Left lobe of liver (tissue), 2 donors: ENCODE measurements at places on chromosomes 2 and 18.

GRCh38 chr2:20476950-20477349 is 30.1 kb downstream of the RHOB start:
- peak; percentile 46 for DNase-seq

DNA sequence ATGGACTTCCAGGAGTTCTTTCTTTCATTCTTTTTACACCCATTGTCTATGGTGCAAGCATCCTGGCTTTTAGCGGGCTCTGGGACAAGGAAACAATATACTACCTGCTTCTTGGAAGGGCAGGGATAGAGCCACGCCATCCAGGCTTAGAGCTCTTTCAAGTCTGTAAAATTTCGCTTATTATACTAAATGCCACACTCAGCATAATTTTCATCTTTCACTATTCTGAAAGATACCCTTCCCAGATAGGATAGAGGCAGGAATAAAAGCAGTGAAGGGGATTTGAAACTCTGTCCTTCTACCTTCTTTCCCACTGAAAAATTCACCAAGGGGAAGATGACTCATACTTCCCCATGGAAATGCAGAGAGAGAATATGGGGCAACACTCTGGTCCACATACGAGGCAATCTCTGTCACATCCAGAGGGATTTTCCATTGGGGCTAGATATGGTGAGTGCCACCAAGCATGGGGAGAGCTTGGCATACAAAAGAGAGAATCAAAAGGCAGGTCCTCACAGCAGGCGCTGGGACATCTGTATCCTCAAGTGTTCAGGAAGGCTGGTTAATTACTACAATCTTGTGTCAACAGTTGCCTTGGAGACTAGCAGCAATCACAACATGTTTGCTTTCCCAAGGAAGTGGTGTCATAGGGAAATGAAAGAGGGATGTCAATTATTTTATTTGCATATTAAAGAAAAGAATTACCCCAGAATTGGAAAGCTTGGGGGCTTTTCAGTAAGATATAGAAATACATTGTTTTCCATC is 127.6 kb downstream of the TDRD15 start:
- no peak for DNase-seq

DNA sequence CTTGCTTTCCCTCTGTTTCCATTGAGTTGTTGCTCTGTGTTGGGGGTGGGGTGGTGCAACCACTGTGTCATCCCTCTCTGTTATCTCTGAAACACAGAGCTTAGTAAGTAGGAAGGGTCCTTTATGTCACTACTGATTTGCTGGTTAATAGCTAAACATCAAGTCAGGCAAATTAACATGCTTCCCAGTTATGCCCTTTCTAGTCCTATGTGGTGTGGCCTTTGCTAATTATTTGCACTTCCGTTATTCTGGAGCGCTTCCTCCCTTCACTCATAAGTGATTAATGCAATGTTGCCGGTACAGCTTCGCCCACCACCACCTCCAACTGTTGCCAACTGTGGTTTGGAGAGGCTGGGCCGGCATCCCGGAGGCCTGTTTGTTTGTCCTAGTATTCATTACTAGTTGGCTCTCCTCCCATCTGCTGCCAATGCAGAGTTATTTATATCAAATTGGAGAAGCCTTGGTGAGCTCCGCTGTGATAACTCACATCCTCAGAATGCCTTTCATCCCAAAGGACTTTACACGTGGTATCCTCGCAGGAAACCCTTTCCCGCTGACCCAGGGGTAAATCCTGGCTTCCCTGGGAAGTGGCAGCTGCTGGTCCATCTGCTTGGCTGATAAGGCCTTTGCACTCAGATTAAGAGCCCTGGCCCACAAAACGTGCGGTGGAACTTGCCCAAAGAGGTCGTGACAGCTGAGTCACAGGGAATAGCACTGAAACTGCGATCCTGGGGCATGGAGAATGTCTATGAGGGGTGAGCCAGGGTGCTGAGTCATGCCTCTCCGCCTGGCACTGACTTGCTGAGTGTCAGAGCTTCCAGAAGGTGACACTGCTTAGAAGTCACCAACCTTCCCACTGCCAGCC is 72.0 kb upstream of the ZCCHC2 start:
- DNase-seq: peak; percentile 92

- no peak for DNase-seq
Measured at GRCh38 chr2:154855138-154855537, 156.6 kb downstream of the KCNJ3 start.

GRCh38 chr2:240526521-240526920 is 31.3 kb downstream of the ANKMY1 start:
- no peak for DNase-seq

GRCh38 chr2:75679556-75679955 is 31.2 kb downstream of the GCFC2 start:
- DNase-seq: no peak

DNA sequence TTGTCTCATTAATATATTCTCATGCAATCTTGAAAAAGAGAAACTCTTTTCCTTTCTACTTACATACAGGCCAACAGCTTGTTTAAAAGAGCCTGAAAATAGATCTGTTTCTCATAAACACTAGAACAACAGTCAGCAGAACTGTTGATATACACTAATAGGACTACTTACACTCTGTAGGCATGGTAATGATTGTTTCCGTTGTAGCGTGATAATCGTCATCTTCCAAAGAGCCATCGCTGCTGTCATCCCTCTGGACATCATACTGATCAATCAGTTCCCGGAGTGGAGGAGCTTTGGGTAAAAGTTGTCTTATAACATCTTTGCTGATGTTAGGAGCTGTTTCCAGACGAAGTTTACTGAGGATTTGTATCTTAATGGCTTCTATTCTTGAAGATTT is 476 bp downstream of the MSTN start:
- DNase-seq: no peak

DNA sequence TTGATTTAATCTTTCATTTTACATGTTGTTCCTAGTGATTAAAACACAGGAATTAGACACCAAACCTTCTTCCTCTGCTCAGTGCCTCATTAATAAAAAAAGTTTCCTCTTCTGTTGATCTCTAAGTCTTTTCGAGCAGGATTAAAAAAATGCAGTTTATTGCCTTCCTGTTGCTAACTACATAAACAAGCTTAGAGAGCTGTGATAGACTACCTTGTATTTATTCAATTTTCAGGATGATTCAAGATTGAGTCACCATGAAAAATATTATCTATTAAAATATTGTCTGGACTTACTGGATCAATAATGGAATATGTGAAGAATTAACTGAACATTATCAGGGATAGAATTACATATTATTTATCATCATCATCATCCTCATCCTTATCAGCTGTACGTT is 1089.6 kb upstream of the CNTNAP5 start:
- no peak for DNase-seq

DNA sequence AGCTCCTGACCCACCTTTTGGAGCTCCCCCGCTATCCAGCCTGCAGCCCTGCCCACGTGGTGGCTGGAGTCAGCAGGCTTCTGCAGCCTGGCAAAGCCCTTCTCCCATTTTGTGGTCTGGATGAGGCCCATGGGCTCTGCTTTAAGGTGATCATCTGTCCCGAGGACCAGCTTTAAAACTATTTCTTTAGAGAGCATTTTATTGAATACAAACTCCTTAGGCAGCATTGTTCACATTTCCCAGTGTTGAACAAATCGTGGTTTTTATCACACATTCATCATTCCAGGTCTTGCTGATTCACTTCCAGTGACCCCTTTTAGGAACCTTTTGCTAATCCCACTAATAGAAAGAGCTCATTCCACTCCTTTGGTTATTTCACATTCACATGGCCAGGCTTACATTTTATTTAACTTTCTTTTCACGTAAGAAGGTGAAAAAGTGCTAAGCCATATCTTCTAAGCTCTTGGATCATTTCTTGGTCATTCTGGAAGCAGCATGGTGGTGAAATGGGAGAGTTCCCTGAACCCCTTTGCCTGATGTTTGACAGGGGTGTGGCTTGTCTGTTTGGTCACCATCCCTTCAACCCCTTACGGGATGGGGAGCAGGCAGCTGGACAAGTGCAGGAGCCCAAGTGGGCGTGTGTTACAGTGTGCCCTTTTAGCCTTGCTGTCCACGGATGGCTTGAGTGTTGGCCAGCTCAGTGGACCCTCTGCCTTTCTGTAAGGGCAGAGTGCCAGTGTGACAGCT is 80.4 kb upstream of the RAPGEF4 start:
- no peak for DNase-seq

GRCh38 chr2:12169721-12170120 is 423.3 kb downstream of the LPIN1 start:
- no peak for DNase-seq

- no peak for DNase-seq
Measured at GRCh38 chr2:124708661-124709060, 683.6 kb downstream of the CNTNAP5 start.

- DNase-seq: no peak
Measured at GRCh38 chr2:168594778-168595177, 138.7 kb downstream of the CERS6 start.

GRCh38 chr2:223457301-223457700 is 144.9 kb downstream of the SCG2 start:
- DNase-seq: no peak

GRCh38 chr2:212015588-212015987 is 523.0 kb downstream of the ERBB4 start:
- no peak for DNase-seq

- DNase-seq: no peak
Measured at GRCh38 chr2:71006955-71007799, 12.5 kb upstream of the TEX261 start.

DNA sequence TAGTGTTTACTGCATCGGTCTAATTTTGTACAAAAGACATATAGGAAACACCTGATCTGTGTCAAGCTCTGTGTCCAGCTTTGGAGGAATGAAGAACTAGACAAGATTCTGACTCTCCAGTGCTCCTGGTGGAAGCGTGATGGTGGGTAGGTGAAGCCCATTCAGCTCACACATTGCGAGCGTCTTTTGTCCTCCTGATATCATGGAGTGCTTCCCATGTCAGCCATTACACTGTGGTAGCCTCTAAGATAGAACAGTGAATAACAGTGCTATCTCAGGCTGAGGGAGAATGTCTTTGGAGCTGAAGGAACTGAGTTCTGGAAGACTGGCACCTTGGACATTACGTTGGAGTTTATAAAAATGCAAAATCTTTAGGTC is 350.2 kb downstream of the CYRIA start:
- no peak for DNase-seq

GRCh38 chr2:86785456-86785855 is 5.3 kb downstream of the CD8A start:
- DNase-seq: no peak

- no peak for DNase-seq
Measured at GRCh38 chr2:176514805-176515500, 245.7 kb downstream of the MTX2 start.

GRCh38 chr18:69157906-69158305 is 242.8 kb upstream of the DOK6 start:
- DNase-seq: no peak

- no peak for DNase-seq
Measured at GRCh38 chr2:121877366-121877765, 121.9 kb downstream of the TSN start.

GRCh38 chr18:35157181-35157580 is 83.7 kb upstream of the ZNF397 start:
- no peak for DNase-seq

DNA sequence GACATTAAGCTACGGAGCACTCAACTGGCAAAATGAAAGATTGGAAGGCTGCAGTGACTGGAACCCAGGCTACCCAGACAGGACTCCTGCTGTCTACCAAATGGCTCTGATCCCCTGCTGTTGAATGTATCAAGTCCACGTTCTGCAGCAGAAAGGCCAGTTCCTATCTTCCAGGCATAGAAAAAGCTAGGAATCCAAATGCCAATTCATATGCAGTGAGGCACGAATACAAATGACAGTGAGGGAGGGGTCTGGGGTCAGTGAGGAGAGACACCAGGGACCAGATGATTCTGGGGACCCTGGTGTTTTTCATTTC is 5.3 kb downstream of the NRP2 start:
- no peak for DNase-seq

DNA sequence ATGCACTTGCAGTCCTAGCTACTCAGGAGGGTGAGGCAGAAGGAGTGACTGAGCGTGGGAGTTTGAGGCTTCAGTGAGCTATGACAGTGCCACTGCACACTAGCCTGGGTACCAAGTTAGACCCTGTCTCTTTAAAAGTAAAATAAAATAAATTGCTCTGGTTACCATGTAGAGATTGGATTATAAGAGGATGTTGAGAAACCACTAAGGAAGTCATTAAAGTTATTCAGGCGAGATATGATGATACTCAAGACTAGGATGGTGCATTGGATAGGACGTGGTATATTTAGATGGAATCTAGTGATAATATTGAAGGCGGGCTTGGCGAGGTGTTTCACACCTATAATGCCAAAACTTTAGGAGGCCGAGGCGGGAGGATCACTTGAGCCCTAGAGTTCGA is 50.6 kb downstream of the BMPR2 start:
- DNase-seq: no peak

DNA sequence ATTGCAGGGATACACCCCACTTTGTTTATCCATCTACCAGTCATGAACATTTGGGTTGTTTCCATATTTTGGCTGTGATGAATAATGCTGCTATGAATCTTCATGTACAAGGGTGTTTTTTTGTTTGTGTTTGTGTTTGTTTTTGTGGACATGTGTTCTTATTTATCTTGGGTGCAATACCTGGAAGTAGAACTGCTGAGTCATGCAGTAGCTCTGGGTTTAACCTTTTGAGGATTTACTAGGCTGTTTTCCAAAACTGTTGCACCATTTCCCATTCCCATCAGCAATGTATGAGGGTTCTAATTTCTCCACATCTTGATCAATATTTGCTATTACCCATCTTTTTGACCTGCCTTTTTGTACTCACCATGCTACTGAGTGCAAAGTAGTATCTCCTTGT is 140.0 kb upstream of the CYP1B1 start:
- DNase-seq: no peak

- DNase-seq: no peak
Measured at GRCh38 chr2:3025984-3026383, 351.6 kb downstream of the EIPR1 start.

GRCh38 chr18:43141208-43141607 is 25.7 kb upstream of the RIT2 start:
- DNase-seq: no peak

DNA sequence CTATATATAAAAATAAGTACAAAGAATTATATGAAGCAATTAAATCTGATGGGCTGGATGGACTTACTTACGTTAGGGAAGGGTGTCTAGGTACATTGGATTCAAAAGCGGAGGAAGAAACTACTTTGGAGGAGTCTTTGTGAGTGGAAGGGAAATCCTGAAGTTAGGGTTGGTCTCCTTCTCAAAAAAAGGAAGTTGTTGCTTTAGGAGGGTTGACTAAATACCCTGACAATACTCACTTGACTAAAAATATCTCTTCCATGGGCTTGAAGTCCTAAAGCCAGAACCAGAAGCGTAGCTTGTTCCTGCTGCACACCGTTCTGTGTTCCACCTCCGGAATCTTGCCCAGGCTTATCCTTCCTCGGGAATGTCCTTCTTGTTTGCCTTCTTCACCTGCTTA is 143.3 kb upstream of the ZEB2 start:
- DNase-seq: no peak
